Osteoblast (primary cell): ENCODE measurements at places on chromosomes 12 and 14. TPM values are rescaled to one million over a fixed set of nuclear protein-coding genes. Genes with fewer than 3 reads are reported as not detected.

DNA sequence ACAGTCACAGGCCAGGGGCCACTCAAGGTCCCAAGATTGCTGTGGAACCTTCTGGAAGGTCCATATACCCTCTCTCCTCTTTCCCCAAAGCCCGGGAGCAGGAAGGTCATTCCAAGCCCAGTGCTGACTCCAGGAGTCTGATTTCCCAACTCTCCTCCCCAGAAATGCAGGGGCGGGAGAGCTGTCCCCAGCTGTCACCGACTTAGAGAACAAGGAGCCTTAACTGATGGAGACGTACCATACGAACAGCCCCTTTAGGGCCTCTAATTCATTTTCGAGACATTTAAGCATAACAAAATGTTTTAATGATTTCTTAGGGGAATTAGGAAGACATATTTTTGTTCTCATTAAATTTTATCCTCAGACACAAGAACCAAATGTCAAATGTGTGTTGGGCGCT lies 99.2 kb downstream of the PHETA1 start:
- H3K27ac ChIP-seq, result no peak overlapping the region
- H3K36me3 ChIP-seq, result no peaks in the 10 kb centered on the region
- DNase-seq, result no peak
- peaks cover 36% of the 10 kb centered on the region for H3K27me3 ChIP-seq
- no peak overlapping the region for H3K4me3 ChIP-seq

Gene DDN
- total RNA-seq, result under 0.01 and 0.29 TPM in 2 replicates

DNA sequence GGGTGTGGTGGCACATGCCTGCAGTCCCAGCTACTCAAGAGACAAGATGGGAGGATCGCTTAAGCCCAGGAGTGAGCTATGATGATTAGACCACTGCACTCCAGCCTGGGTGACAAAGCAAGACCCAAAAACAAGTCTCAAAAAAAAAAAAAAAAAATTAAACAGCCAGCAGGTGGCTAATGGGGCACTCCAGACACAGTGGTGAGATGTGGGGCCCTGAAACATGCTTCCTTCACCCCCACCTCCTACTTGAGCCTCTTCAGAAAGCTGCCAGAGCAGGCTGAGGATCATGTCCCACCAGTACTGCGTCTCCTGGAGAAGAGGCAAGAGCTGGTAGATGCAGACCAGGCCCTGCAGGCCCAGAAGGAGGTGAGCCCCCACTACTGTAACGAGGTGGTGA lies 2.1 kb downstream of the CFAP73 start:
- H3K4me3 ChIP-seq, result no peak overlapping the region
- peaks cover 6% of the 10 kb centered on the region for H3K4me1 ChIP-seq
- no peak overlapping the region for H3K27ac ChIP-seq

Gene NEUROD4
- total RNA-seq, result not detected in 2 replicates

- peaks cover 10% of the 10 kb centered on the region for H3K4me1 ChIP-seq
- H3K4me3 ChIP-seq, result peak within 1 kb of the TSS; percentile 98
- peak; percentile 99 for DNase-seq
- H3K36me3 ChIP-seq, result peaks cover 8% of the 10 kb centered on the region
- H3K27ac ChIP-seq, result peak within 1 kb of the TSS; percentile 89
Measured at GRCh38 chr14:34629657-34630529, at the start of gene SNX6. Gene SNX6, minus strand, starts transcription at chr14:34630148. Its CDS starts 32 bp downstream, at chr14:34630116.

Gene PSMA3
- 76.7 and 83.1 TPM in 2 replicates for total RNA-seq

Gene PTPRO
- under 0.01 and 0.29 TPM in 2 replicates for total RNA-seq

- peak overlapping the region; percentile 4 for H3K4me3 ChIP-seq
- peaks cover 30% of the 10 kb centered on the region for H3K4me1 ChIP-seq
- no peak overlapping the region for H3K27ac ChIP-seq
- DNase-seq, result peak; percentile 55
Measured at GRCh38 chr12:6468283-6468575, 2.2 kb downstream of the VAMP1 start.

DNA sequence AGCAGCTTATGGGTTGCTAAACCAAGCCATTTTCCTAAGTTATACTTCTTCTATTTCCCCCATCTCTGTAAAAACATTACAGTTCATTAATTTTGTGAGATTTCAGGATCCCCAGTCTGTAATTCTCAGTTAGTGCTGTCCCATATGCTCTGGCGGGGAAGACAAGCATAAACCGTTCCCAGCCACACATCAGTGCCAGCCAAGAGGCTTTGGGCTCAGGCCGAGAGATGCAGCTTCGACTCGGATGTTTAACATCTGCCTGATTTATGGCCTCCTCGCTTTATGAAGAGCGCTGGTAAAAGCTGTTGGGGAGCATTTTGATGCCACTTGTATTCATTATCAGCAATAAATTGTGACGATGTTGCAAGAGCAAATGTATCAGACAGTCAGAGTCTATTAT lies 349.1 kb upstream of the CCDC196 start:
- no peak overlapping the region for H3K27ac ChIP-seq
- no peak overlapping the region for H3K4me3 ChIP-seq
- no peak for DNase-seq
- H3K27me3 ChIP-seq, result no peaks in the 10 kb centered on the region
- H3K36me3 ChIP-seq, result no peaks in the 10 kb centered on the region
